ENCODE measurements at places on chromosomes 3 and 15.

DNA sequence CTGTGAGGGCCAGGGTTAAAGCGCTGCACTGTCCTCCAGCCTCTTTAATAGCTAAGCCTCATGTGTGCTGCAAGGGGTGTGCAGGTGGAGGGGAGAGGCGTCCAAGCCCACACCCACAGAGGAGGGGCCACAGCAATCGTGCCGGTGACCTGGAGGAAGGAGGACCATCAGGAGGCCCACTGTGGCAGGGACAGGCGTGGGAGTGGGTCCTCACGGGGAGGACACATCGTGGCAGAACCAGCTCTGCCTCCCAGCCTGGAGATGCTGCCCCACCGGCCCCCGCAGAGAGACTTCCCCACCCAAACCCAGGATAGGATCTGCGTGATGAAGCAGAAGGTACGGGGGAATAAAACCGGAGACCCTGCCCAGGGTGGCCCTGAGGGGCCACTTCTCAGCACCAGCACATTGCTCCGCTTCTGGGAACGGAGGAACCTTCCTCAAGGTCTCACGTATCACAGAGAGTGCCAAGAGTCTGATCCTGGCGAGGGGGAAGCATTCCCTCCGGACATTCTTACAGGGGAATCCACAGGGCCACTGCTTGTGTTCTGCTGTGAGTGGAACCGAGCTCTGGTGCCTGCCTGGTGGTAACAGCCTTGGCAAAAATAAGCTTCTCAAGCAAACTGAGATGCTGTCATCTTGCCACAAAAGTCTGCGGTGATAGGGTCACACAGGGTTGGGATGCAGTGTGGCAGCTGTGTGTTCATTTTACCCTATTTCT, 199.8 kb downstream of the XXYLT1 start:
- DNase-seq = no peak

DNA sequence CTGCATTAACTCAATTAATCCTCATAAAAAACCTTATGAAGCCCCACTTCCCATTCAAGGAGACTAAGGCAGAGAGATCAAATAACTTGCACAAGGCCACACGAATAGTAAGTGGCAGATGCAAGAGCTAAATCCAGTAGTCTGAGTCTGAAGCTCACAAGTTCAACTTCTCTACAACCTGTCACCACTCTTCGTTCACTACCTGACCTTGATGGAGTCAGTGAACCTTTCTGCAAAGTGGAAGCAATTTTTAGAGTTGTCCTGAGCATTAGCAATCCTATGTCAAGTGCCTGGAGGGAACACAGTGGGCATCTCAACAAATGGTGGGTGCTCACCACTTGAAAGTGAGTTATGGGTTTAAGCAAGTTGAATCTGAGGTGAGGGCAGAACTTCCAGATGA, 2.1 kb upstream of the SPINT1 start:
- no peak for DNase-seq

- DNase-seq = no peak
Observed at GRCh38 chr3:15268033-15268631, 62.1 kb downstream of the CAPN7 start.

GRCh38 chr3:151890721-151891141, 17.3 kb downstream of the SUCNR1 start:
- DNase-seq = no peak

DNA sequence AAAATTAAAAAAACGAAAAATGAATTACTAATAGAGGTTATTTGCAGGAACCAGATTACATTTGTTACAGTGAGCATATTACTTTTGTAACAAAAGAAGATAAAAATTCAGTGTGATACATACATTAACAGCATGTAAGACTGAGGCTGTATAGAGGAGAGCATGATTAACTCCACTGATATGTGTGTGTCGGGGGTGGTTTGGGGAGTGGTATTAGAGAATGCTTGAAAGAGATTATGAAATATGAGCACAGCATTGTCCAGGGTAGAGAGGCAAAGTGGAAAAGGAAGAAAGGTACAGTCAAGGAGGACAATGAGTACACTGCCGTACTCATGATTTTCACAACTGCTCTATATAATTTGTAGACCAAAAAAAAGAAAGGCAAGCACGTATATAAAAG, 62.9 kb upstream of the LRRFIP2 start:
- no peak for DNase-seq

GRCh38 chr15:80558631-80559319, 136.3 kb upstream of the ABHD17C start:
- no peak for DNase-seq
